ENCODE measurements at places on chromosomes 6 and 20. TPM values are rescaled to one million over a fixed set of nuclear protein-coding genes. Genes with fewer than 3 reads are reported as not detected.

DNA sequence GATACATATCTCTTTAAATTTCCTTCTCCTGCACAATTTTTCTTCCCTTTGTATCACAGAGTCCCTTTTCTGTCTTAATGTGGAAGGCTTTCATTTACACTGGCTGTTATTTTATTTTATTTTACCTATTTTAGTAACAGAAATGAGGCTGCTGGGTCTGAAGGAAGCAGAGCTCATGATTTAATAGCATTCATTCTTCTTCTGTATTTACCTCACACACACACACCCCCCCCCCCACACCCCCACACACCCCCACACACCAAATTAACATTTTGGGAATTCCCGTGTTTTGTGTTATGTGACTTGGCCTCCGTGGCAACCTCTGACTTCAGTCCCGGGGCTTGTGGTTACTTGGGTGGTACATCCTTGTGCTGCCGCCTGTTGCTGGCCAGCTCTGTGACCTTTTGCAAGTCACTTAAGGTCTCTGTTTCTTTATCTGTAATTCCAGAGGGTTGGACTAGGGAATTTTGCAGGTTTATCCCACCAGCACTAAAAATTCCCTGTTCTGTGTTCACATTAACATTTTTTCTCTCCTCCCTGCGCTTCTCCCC is 108.8 kb downstream of the TIAM2 start:
- DNase-seq, result no peak

- DNase-seq, result no peak
Measured at GRCh38 chr6:5878792-5879191, 127.9 kb downstream of the NRN1 start.

DNA sequence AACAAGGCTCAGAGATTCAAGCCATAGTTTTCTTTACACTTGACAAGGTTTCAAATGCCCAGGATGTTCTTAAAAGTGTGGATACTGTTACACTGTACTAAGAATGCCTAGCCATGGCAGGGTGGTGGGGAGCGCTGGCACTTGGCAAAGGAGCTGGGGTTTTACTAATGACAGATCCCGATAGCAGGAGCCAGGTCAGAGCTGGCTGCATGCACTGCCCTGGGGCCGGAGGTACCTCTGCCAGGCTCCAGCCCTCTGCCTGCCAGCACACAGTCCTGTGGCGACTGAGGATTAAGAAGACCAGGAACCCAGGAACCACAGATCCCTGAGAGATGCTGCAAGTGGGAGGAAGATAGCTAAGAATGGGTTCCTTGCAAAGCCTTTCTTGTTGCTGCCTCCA is 260.3 kb downstream of the ALDH8A1 start:
- peak; percentile 61 for DNase-seq

TMEM74B gene
- total RNA-seq, result 4.2 TPM

ADTRP gene
- 0.33 TPM for total RNA-seq

CYP24A1 gene
- not detected for total RNA-seq

GRCh38 chr6:28892525-28892924 is 31.3 kb downstream of the TRIM27 start:
- DNase-seq, result no peak

GRCh38 chr6:99802396-99803031 is 191.5 kb downstream of the MCHR2 start:
- no peak for DNase-seq

DNA sequence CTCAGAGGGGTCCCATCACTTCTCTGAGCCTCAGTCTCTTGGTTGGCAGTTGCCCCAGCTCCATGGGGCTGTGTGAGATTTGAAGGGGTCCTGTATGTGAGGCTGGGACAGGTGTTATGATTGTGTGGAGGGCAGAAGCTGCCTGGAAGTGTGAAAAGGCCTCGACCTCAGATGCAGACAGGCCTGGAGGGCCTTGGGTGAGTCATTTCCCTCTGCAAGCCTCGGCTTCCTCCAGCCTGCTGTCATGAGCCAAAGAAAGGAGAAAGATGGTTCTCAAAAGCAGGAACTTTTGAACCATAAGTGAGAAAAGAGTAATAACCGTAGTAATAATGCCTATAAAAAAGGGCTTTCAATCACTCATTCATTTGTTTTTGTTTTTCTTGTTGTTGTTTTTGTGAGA is 37.5 kb downstream of the SNAI1 start:
- DNase-seq, result no peak

DNA sequence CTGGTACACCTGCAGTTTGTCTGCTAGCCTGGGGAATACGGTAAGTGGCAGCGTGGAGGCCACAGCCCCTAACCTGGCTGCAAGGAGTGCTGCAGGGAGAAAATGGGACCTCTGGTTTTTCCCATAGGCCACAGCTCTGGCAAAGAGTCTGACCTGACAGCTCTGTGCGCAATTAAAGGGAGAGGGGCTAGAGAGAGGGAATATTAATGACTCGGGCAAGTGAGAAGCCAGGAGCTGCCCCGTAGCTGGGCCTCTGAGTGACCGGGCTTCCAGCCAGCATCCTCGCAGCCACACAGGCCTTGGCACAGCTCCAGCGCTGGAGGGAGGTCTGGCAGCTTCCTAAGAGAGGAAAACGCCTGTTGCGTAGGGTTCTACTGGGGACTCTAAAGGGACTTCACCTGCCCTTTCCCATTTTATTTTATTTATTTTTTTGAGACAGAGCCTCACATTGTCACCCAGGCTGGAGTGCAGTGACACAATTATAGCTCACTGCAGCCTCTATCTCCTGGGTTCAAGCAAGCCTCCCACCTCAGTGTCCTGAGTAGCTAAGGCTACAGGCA is 18.2 kb upstream of the OCSTAMP start:
- peak; percentile 87 for DNase-seq

ENPP5 gene
- 3.0 TPM for total RNA-seq

DNA sequence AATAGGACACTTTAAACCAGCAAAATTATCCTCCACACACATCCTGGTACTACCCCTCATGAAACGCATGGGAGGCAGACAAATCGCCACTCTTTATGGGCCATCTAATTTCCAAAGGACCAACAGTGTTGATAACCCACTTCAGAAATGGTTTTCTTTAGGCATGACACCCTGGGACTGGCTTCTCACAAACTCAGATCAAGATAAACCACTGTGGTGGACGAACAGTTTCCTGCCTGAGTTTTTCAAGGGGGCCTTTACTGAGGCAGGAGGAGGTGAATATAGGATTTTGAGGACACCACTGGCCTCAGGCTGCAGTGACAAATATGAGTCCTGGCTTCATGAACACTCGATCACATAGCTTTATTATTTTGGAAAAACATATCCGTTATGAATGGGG is 26.0 kb downstream of the TRAM2 start:
- no peak for DNase-seq

DNA sequence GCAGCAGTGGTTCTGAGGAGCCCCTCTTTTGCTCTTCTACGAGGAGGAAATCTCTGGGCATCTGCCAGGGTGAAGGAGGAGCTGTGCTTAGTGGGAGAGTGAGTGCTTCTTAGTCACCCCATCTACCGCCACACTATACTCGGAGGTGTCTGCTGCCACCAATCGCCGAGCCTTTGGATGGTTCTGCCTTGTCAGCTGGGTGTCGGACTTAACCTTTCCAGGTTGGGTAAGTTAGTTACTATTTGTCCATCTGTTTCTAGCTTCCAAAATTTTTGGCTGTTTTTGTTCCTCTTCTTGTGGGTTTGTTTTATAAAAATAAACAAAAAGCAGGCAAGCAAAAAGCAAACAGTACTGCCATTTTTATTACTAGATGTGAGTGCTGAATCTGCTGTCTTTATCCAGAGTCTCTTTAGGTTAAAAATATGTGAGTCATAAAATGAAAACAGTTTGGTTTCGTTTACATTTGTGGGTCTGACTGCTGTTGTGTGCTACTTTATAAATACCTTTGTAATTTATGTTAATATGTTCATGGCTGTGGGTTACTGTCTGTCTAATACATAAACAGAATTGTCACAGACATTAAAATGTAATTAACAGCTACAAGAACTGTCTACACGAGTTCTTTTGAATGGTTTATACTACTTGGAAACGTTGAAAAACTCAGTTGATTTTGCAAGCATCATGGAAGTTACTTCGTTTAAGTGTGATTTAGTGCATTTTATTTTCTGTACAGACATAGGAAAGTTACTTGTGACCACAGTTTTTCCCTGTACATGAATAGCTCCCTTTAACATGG is 89.2 kb downstream of the ARID1B start:
- no peak for DNase-seq

- peak; percentile 7 for DNase-seq
Measured at GRCh38 chr20:64108731-64109681, 1.6 kb upstream of the NPBWR2 start.

GRCh38 chr20:57389695-57390603 is 1.2 kb upstream of the RBM38 start:
- no peak for DNase-seq

DNA sequence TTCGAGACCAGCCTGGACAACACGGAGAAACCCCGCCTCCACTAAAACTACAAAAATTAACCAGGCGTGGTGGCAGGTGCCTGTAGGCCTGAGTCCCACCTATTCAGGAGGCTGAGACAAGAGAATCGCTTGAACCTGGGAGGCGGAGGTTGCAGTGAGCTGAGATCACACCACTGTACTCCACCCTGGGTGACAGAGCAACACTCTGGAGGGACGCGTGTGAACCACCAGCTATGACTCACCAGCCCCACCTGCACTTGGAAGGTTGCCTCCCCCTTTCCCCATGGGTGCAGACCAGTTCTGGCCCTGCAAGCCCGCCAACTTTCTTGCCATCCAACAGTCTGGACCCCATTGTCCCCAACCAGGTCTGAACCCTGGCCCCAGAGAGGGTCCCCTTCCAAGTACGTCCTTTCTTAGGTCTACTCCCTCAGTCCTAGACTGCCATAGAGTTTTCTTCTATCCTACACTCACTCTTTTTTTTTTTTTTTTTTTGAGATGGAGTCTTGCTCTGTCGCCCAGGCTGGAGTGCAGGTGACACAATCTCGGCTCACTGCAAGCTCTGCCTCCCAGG is 29.2 kb downstream of the ATP9A start:
- no peak for DNase-seq

- DNase-seq, result no peak
Measured at GRCh38 chr6:80579391-80580023, 473.0 kb downstream of the BCKDHB start.

MUCL3 gene
- not detected for total RNA-seq

GRCh38 chr20:44309763-44310663 is 989 bp downstream of the FITM2 start:
- peak; percentile 61 for DNase-seq

DNA sequence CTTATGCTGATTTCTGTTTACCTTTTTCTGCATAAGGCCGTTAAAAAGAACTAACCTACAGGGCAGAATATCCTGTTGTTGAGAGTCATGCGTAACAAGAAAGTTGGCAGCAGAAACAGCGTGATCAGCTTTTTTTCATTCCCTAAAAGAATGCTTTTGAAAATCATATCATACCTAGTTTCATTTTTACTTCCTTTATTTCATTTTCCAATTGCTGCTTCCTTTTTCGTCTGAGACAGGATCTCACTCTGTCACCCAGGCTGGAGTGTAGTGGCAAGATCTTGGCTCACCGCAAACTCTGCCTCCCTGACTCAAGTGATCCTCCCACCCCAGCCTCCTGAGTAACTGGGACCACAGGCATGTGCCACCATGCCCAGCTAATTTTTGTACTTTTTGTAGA is 4.1 kb downstream of the CALHM6 start:
- DNase-seq, result no peak

DNA sequence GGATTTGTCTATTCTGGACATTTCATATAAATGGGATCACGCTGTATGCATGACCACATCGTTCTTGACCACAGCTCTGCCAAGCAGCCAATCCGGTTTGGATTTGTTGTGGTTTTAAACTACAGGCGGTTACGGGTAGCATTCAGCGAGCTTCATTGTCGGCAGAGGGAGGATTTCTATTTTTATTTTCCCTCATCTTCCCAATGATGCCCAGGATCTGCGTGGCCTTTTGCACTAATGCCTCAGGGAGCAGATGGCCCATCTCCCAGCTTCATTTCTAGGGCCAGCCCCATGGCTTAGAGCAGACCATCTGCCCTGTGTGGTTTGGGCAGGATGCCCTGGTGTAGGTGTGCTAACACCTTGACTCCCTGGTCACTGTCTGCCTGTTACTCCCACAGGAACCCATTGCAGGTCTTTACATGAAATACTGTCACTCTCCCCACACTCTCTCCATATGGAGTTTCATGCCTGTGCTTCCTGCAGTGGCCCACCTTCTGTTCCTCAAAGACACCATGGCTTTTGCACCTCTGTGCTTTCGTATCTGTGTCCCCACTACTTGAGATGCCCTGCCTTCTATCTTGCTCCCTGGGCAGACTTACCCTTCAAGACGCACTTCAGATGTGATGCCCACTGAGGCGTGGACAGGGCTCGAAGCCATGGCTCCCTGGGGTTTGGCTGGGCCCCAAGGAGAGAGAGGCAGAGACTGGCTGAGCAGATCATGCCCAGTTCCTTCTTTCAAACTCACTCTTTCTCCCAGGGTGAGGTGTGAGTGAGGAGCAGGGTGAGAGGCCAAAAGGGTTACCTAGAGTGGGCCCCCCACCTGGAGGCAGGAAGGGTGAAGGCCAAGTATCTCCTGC is 26.0 kb downstream of the SDCBP2 start:
- DNase-seq, result no peak

GRCh38 chr6:56992703-56993102 is 37.8 kb downstream of the BEND6 start:
- DNase-seq, result no peak

DNA sequence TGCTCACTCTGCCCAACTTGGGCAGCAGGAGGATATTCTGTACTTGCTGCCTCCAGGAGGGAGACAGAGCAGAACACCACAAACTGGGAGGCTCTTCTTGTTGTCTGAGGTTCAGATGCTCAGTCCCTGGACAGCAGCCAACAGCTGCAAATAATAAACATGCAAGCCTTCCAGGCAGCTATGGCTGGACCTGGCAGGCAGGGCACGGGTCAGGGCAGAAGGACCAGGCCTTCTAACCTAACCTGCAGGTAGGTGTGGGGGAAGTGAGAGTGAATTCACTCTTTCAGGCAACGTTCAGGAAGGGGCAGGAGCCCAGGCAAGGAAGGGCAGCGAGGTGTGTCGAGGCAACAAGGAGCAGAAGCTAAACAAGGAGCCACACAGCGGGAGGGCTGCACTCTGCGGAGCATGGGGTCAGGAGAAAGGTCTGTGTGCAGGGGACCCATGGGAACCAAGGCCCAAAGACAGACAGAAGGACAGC is 31.5 kb downstream of the NINL start:
- DNase-seq, result no peak

- no peak for DNase-seq
Measured at GRCh38 chr6:120873125-120873865, 461.0 kb downstream of the TBC1D32 start.

- no peak for DNase-seq
Measured at GRCh38 chr6:41022294-41022693, 16.7 kb downstream of the UNC5CL start.
